ENCODE measurements at places on chromosomes 12 and 14.

DNA sequence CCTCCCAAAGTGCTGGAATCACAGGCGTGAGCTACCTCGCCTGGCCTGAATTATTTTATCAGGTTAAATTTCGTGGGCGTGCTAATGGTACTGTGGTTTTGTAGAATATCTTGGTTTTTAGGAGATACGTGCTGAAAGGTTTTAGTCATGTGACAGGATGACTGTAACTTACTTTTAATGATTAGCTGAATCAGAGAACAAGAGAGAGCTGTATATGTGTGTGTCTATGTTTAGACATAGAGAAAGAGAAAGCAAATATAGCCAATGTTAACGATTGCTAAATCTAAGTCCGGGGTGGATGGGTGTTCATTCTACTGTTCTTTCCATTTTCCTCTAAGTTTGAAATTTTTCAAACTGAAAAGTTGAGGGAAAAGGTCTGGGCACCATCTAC is 9.2 kb upstream of the PNMA1 start:
- DNase-seq: peak; percentile 85

- DNase-seq: no peak
These were observed 1.1 kb downstream of the RHNO1 start for GRCh38 chr12:2877953-2878732.

DNA sequence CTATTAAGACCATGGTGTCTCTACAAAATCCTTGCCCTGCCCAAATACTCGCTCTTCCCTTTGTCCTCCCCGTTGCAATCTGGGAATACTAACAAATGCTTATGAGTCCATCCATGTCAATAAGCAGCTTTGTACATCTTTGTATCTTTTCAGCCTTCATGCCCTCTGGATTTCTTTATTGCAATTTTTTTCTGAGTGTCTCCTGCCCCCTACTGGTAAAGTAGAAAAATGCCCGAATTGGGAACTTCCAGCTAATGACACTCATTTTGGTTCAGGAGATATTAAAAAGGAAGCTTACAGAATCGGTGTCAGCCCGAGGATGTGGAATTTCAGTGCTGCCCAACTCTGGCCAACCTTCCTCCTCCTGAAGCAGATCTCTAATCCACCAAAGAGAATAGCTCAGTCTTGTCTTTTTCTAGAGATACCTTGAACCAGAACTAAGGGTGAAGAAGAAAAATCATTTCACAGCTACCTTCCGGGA is 46.0 kb downstream of the SH2B3 start:
- no peak for DNase-seq

- peak; percentile 8 for DNase-seq
These were observed 974 bp downstream of the BTBD7 start for GRCh38 chr14:93331728-93332396.

GRCh38 chr12:107179871-107180270 is 86.5 kb upstream of the CRY1 start:
- DNase-seq: no peak

- no peak for DNase-seq
These were observed 94.2 kb upstream of the CLEC14A start for GRCh38 chr14:38350102-38350501.

DNA sequence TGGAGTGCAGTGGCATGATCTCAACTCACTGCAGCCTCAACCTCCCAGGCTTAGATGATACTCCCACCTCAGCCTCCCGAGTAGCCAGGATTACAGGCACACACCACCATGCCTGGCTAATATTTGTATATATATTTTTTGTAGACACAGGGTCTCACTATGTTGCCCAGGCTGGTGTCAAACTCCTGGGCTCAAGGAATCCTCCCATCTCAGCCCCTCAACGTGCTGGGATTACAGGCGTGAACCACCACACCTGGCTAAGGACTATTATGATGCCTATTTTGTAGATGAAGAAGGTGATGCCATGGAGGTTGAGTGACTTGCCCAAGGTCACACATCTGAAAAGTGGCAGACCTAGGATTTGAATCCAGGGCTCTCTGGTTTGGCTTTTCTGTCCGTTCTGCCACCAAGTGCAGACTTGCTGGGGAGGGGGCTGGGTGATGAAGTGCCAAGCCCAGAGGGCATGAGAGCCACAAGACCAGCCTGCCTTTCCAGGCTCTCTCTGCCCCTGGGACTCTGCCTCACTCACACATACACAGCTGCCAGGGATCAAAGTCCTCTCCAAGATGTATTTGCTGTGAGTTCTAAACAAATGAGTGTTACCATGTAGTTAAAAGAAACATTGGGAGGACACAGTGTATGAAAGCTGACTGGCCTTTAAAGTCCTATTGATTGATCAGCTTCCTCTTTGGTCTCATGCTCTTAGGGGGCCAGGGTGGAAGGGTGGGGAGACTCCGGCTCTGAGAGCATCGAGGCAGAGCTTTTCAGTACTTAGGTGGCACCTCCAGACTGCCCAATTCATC is 21.3 kb upstream of the RBM19 start:
- DNase-seq: no peak

GRCh38 chr12:22447223-22447622 is 97.1 kb downstream of the C2CD5 start:
- no peak for DNase-seq

DNA sequence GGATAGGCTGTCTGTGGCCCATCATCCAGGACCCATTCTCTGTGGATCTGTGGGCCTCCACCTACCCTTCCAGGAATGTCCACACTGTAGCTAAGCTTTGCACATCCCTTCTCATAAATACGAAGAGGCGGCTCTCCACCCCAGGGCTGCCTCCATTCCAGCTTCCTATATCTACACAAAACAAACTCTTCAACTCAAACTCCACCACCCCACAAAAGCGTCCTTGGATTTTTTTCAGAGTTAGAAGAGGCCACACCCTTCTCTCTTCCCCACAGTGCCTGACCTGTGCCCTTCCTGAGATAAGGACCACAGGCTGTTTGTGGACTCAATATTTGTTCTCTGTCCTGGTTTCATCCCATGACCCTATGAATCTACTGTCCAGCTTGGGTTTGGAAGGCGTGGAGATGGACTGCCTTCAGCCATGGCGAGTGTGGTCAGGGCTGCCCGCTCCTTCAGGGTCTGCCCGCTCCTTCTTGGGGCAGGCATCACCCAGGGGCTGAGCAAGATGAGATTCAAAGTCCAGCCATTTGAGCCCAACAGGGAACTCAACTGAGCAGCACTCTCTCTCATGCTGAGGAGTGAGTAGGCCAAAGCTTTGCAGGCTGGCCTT is 13.0 kb upstream of the SERPINA12 start:
- DNase-seq: no peak

- no peak for DNase-seq
These were observed 196.2 kb downstream of the CHST11 start for GRCh38 chr12:104652910-104653309.

- DNase-seq: peak; percentile 10
These were observed 150.6 kb upstream of the HMGA2 start for GRCh38 chr12:65673732-65674131.

DNA sequence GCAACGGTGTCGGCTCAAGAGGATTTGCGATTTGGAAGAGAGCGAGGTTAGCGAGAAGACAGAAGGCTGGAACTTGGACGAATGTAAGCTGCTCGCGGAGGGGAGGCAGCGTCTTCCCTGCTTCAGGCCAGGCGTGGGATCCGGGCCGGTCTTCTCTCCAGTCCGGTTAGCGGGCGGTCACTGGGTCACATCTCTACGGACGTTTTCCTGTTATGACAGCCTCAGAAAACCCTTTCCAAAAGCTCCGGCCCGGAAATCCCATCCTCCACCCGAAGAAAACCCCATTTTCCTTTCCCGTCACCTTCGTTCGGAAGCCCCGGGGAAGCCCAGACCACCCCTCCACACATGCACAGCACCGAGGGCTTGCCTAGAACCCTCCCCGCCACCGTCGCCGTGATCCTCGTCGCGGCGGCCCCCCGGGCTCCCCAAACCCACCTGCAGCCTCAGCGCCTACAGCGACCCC is 268 bp downstream of the NDUFB1 start:
- DNase-seq: peak; percentile 33

DNA sequence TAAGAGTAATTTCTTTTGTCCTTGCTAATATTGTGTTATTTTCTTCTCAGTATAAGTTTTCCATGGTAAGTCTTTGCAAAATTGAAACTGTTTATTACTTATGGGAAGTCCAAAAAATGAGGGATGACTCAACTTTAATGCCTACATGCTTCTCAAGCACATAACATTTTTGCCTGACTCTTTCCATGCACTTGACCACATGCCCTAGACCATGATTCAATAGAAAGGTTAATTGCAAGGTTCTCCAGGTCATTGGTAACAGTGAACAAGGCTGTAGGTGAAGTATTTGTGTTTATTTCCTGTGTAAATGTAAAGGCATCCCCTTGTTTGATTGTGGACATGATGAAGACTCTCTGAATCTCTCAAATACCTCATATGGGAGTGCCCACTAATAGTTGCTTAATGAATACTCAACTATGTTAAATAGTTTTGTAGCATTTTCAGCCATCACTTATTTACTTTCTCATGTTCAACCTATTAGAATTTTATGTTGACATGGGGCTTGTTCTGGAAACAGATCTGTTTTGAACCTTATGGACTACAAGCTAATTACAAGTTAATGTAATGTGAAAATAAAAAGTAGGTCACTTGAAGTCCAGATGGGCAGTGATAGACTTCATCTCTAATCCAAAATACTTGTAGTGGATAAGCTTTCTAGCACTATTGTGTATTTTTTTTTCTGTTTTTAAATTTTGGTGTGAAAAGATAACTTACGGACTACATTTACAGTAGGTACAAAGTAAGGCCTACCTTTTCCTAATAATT is 131.7 kb downstream of the TMTC2 start:
- DNase-seq: peak; percentile 14

DNA sequence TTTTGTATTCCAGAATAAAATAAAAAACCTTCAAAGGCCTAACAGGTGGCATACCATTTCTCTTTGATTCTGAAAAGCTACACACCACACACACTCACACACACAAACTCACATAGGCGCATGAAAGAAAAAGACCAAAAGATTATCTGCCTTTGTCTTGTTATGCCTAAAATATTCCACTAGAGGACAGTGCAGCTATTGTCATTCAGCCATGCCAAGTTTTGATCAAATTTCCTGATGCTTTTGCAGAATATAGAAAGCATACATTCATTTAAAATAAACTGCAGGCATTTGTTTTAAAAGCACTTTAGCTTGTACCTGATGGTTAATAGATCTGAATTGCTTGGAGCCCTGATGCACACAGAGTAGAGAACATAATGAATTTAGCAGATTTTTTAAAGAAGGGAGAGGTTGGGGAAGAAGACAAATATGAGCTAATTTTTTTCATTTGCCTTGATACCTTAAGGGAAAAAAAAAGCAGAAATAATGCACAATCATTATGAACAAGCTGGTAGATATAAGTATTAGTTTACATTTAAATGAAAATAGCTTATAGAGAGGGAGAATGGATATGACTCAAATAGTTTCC is 1766.9 kb upstream of the SEL1L start:
- peak; percentile 2 for DNase-seq

DNA sequence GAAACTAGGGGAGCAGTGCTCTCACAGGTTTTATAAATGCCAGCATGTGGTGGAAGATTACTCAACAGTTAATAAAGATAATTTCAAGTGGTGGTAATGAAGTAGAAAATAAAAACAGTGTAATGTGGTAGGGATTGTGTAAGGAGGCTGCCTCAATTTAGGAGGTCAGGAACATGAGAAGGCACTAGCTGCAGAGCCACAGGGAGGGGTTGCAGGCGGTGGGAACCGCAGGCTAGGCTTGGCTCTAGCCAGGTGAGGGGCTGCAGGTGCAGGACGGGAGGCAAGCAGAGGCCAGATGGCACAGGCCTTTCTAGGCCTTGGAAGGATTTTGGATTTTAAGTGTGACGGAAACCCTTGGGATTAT is 768 bp downstream of the METTL25 start:
- peak; percentile 1 for DNase-seq

GRCh38 chr12:108800591-108800990 is 56.8 kb downstream of the SSH1 start:
- peak; percentile 60 for DNase-seq

- DNase-seq: no peak
These were observed 181.0 kb downstream of the KTN1 start for GRCh38 chr14:55760789-55761566.

DNA sequence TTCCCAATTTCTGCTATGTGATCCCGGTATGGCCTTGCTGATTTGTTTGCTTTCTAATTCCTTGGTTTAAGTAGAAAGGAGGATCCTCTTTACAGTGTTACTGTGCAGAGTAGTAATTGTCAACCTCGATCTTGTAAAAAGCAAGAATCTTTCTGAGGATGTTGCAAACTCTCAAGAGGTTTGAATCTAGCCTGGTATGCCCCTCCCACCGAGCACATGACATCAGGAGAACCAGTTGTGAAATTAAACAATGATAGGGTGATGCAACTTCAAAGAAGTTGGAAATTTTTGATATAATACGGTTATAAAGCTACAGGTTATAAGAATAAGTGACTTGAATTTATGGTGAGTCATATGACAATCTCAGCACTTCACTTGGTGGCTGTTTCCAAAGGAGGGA is 35.0 kb upstream of the FUT8 start:
- no peak for DNase-seq

GRCh38 chr14:103744621-103745395 is 29.2 kb downstream of the ZFYVE21 start:
- DNase-seq: no peak

- no peak for DNase-seq
These were observed 38.1 kb downstream of the LRTM2 start for GRCh38 chr12:1858456-1858855.

DNA sequence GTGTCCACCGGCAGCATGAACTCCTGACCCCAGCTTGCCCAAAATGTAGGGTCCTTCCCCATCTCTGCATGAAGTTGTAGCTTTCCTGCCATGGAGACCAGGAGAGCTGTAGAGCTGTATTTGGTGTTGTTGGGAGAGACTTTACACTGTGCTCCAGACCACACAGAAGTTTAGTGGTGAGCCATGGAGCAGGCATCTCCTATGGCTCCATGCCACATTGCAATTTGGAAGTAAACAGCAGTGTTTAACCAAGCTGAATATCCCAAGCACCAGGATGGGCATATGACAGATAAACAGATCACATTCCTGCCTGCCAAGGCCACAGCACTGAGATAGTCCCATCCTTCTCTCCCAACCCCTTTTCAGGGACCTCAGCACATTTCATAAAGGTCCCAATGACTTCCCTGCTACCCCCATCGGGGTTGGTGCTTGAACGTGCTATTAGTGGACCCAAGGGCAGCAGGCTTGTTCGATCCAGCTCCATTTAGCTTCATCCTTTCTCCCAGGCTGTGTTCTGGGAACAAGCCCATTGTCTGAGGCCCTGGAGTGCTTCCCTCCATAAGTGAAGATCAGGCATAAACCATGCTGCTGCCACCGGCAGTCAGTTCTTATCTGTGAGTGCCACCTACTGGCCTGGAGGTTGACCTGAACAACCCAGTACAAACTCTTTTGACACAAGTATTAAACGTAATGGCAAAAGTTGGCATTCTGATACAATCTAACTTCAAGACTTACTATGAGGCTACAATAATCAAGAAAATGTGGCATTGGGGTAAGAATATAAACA is 172.3 kb upstream of the ATXN7L3B start:
- peak; percentile 28 for DNase-seq

DNA sequence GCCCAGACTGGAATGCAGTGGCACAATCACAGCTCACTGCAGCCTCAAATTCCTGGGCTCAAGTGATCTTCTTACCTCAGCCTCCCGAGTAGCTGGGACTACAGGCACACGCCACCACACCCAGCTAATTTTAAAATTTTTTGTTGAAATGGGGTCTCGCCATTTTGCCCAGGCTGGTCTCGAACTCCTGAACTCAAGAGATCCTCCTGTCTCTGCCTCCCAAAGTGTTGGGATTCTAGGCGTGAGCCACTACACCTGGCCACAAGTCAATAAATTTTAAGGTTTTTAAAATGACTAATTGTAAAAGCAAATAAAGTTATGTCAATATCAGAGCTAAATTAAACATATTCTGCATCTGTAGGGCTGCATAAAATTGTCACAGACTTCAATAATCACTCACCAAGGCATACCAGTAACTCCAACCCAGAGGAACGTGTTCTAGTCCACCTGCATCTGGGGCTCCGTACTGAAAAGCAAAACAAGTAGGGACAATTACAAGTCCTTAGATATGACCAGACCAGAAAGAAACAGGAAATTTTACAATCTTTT is 13.9 kb downstream of the GNS start:
- DNase-seq: no peak

Data from astrocyte (in vitro differentiated cells and primary cell).